Stimulated activated CD4-positive, alpha-beta T cell treated with anti-CD3 and anti-CD28 coated beads, Interleukin-15, amount 100 ng/mL, for 24 hours (primary cell): ENCODE measurements at places on chromosomes 3 and 15.

GRCh38 chr15:38411902-38412301 is 42.0 kb upstream of the FAM98B start:
- no peak for DNase-seq

DNA sequence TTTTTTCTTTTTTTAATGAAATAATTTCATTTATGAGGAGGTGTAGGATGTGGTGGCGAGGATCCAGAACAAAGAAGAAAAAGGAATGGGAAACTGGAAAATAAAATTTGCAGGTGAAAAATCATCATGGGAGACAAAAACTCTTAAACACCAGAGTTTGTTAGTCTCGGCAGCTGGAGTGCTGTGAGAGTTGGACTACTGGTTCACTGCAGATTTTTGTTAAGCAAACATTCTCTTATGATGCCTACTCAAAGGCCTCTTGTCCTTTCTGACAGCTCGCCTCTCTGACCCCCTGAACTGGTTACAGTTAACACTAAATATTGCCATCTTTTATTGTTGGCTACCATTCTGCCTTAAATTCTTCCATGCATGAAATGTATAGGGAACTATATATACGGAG is 152.4 kb upstream of the DPH6 start:
- no peak for DNase-seq

DNA sequence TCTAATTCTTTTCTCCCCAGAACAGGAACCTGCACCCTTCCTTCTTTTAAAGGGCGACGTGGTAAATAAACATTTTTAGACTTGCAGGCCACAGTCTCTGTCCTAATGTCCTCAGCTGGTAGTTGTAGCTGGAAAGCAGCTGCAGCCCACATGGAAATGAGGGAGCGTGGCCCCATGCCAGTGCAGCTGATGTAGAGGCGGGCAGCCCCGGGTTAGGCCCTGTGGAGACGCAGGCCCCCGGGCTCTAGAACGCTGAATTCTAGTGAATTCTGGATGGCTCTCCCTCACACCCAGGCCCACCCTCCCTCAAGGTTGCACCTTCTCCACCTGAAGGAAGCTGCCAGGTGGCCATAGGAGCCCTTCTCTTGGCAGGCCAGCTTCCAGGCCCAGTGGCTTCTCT is 52.3 kb downstream of the PGPEP1L start:
- DNase-seq, result no peak

- no peak for DNase-seq
Measured at GRCh38 chr3:165505657-165506056, 309.5 kb upstream of the SLITRK3 start.

DNA sequence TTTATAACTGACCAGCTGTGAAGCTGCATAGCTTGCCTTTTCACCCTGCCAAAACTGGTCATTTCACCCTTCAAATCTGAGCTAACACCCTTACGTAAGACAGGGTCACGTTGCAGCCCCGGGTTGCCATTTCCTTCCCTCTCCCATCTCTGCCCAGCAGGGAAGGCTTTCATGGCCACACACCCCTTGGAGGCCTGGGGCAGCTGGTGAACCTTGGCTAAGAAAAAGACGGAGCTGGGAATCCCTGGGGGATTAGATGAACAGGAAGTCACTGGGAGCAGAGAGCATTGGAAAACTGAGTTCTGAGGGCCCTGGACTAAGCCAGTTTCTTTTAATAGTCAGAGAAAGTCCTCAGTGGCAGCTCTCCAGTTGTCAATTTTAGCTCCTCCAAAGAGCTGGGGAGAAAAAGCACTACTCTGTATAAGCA is 67.8 kb downstream of the TTC23 start:
- no peak for DNase-seq

DNA sequence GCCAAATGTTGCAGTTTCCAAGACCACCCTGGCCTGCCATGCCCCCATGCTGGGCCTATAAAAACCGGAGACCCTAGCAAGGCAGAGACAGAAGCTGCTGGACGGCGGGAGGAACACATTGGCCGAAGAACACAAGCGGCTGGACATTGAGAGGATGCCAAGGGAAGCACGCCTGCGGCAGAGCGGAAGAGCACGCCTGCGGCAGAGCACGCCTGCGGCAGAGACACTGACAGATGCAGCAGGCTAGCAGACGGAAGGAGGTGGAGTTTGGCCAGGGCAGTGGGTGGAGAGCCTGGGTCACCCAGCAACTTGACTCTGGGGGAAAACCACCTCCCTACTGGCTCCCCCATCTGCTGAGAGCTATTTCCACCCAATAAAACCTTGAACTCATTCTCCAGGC is 322.3 kb upstream of the TBL1XR1 start:
- no peak for DNase-seq

- no peak for DNase-seq
Measured at GRCh38 chr3:61297821-61298220, 46.6 kb upstream of the FHIT start.
